ENCODE measurements at places on chromosomes 2 and 18.
A peak's percentile ranks its signal among the peaks of the same experiment; 100 is the strongest.

DNA sequence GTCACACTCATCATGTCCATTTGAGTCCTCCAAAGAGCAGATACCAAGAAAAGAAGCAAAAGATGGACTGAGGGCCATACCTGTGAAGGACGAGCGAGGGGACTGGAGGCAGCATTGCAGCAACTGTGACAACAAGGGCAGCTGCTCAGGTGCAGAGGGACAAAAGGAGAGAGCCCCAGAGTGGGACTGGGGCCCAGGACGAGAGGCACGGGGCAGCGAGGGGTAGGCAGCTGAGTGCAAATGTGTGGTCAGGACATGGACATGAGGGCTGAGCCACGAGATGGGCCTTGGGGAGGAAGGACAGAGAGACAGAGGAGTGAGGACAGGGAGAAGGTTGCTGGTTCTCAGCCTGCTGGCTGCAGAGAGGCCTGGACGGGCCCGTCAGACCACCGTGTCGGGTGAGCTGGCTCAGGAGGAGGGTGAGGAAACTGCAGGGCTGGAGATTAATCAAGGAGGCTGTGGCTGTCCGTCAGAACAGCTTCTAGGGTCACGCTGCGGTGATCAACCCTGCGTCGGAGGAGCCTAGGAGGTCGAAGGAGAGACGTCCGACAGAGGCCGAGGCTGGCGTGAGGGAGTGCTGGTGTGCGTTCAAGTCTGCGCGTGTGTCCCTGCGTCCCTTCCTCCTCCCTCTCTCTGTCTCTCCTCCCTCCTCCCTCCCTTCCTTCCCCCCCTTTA, 206.8 kb upstream of the HDAC4 start:
- DNase-seq: peak; percentile 43

DNA sequence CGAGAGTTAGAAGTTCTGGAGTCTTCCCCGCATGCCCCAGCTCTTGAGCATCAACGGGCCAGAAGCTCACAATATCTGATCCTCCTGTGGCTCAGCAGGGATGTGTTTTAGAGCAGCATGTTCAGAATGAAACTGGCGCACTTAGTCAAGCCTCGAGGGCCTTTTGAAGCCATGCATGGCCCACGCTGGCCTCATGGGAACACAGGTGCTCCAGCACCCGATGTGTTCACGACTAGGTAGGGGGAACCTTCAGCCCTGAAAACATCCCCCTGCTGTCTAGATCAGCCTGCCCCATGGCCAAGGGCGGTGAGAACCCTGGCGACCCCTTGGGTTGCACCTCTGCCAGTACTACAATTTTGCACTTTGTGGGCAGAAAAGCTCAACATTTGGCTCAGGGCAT, 32.8 kb downstream of the MSH6 start:
- no peak for DNase-seq

GRCh38 chr18:6714010-6714409, 15.5 kb upstream of the ARHGAP28 start:
- no peak for DNase-seq

GRCh38 chr2:67013821-67014220, 383.3 kb upstream of the ETAA1 start:
- no peak for DNase-seq

- DNase-seq: no peak
Measured at GRCh38 chr18:77539860-77540259, 290.2 kb downstream of the GALR1 start.

GRCh38 chr2:964562-964961, 13.9 kb downstream of the SNTG2 start:
- no peak for DNase-seq

DNA sequence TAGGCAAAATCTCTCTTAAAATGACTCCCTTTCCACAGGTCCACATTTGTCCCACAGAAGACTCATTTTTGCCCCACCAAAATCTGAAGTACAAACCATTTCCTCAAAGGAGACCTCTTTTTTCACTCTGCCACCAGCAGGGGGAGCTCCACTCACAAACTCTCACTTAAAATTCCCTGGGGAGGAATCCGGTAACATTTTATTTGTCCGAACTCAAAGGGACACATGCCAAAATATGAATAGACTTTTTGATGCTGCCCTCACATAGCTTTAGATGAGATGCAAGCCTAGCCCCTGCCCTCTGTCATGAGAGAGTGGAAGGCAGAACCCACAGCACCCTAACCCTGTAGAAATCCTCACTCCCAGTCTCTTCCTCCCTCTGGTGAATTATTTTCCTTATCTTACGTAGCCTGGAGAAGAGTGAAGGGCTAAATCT, 57.1 kb downstream of the RMDN2 start:
- DNase-seq: peak; percentile 78

GRCh38 chr2:151973901-151974199, 125.0 kb downstream of the CACNB4 start:
- no peak for DNase-seq

- no peak for DNase-seq
Measured at GRCh38 chr2:69601179-69601612, 42.3 kb downstream of the AAK1 start.

DNA sequence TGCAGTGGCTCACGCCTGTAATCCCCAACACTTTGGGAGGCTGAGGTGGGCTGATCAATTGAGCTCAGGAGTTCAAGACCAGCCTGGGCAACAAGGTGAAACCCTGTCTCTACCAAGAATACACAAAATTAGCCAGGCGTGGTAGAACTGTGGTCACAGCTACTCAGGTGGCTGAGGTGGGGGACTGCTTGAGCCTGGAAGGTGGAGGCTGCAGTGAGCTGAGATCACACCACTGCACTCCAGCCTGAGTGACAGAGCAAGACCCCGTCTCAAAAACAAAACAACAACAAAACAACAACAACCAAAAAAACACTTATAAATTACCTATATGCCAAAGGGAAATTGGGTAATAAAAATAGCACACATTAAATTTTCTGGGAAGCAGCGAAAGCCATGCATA, 141.6 kb downstream of the HDAC4 start:
- DNase-seq: no peak

DNA sequence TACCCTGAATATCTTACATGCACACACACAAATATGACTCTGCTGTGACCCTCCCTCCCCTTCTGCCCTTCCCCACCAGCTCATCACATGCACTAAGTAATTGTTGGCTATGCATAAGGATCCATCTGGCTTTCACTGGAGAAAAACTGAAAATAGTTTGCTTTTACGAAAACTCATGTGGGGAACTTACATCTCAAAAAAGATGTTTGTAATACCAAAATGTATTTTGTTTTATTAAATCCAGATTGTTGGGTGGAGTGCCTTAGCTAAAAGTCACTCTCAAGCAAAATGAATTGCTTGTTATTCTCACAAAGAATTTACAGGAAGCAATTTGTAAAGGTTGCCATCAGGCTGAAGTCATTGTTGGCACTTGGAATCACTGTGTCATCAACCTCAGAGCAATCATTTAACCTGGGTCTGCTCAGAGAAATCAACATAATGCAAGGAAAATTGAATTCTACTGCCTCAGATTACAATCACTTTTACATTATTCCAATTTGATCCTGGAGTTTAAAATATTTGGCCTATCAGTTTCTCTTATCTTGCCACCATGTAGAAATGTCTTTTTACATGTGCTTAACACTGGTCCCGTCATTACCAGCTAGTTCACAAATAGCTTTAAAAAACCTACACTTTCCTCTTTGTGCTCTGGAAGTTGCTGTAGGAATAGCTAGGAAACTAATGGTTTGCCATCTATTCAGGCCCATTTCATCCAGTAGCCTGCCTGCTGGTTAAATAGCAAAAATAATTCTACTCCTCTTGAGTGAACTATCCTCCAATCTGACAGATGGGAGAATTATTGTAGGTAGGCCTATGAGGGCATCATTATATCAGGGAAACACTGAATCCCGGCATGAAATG, 90.3 kb upstream of the TMEM17 start:
- DNase-seq: no peak

GRCh38 chr2:46173636-46174250, 123.5 kb upstream of the EPAS1 start:
- no peak for DNase-seq

DNA sequence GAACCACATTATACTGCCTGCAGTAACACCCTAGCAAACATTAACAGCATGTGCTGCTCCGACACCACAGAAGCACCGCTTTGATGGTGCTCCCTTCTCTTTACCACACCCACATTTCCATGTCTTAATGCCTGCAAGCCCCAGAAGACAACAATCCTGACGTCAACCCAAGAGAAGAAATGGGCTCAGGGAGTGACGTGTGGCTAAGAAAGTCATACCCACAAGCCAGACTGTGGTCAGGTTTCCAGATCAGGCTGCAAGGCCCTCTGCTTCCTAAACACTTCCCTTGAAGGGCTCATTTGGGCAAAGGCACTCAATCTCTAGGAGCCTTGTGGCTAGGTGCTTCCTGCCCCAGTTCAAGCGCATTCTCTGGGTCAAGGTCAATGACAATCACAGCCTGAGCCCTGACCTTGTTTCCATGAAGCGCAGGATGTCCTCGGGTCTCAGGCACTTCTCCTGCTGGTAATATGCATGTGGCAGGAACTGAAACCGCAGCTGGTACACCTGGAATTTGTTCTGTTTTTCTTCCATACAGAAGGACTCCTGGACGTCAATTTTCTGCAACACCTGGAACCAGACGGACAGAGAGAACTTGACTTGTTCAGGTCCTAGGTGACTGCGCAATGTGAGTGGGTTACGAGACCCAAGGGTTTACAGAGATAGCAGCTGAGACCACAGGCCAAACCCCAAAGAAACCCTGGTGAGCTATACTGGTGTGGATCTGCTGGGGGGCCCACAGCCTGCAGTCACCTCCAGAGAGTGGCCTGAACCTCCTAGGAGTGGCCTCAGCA, 67.2 kb downstream of the POLR1A start:
- DNase-seq: peak; percentile 69

DNA sequence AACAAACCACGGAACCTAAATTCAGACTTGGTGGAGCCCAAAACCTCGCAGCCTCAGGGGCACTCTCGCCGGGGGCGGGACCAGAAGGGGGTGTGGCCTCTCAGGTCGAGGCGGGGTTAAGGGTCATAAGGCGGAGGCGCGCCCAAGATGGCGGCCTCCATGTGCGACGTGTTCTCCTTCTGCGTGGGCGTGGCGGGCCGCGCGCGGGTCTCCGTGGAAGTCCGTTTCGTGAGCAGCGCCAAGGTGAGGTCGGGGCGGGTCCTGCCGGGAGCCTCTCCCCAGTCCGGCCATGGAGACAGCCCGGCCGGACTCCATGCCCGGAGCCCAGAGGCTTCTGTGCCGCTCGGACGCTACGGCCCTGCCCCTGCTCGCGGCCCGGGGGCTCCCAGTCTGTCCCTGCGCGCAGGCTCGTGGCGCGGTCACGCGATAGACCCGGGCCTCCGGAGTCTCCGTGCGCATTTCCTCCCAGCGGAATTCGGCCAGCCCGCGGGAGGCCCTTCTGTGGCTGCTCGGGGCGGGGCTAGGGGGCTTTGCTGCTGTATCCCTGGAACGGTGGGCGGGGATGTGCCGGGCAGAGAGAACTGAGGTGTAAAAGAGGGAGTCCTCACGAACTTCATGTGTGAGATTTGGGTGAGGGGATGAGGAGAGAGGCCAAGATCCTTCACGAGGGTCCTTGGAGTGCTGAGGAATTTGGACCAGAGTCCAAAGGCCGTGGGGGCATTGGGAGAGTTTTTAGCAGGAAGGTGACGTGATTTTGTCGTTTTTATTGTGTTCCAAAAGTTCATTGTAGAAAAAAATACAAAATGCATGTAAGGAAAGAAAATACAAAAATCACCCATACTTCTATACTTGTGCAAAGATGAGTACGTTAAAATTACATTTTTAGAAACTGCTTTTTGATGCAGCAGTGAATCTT, at the start of gene SMYD5:
TSS of gene SMYD5 (plus strand) at position 126 of the 916 bp plus-strand sequence. CDS start at position 148, 22 bp downstream.
- peak; percentile 91 for DNase-seq

DNA sequence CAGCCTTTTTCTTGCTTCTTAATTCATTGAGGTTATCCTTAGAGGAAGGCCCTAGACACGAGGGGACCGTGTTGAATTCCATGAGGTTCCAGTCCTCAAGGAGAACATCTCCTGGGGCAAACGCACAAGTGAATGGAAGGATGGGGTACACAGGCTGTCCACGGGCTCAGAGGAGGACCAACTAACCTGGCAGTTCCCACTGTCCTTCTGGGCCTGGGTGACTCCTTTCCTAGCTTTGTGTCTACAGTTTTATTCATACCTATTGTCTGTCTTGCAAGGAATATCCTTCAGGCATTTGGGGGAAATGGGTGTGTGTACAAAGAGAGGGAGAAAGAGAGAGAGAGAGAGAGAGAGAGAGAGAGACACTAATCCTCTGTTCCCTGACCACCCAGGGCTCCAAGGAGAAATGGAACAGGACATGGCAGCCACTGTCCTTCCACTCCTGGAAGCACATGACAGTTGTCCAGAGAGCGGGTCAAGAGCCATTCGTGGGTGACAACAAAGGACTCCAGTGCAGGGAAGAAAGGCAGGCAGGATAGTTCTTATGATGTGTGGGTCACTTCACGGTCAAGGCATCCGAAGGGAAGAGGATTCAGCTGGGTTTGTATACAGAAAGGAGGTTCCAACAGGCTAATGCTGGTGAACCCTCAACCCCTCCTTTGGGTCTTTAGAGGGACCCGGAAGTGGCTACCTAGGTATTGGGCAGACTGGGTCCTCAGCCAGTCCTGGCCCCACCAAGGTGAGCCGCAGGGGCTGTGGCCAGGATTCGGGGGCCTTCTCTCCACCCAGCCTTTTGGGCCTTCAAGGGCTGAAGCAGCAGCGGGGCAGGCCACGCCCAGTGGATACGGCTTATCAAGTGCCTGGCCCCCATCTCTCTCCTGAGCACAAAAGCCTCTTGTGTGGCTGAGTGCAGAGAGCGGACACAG, 150.6 kb downstream of the MYCN start:
- DNase-seq: no peak

DNA sequence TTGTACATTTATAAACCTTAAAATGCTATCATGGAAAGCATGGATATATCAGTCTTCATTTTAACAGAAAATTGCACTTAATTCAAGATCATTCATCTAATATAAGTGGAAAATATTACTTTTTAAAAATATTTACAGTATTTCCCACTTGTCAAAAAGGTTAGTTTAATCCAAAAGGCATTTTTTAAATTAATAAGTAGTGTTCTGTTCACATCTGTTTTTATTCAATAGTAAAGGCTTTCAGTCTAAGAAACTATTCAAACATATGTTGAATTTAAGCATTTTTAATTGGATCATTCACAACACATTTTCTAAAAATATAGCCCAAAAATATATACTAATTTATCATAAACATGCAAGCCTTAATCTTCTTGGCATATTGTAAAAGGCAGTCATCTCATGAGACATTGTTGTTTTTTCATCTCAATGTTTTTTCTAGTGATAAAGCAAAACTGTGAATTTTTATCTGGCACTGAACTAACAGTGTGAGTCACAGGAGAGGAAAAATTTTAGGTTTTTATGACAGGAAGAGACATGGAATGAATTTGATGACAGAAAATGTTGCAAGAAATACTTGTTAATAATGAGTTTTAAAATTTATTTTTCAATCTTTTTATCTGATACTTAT, 1642.5 kb upstream of the TMEFF2 start:
- no peak for DNase-seq

- DNase-seq: no peak
Measured at GRCh38 chr2:80002112-80002511, 302.4 kb downstream of the LRRTM1 start.

- peak; percentile 37 for DNase-seq
Measured at GRCh38 chr2:98485453-98485755, 40.7 kb downstream of the INPP4A start.

DNA sequence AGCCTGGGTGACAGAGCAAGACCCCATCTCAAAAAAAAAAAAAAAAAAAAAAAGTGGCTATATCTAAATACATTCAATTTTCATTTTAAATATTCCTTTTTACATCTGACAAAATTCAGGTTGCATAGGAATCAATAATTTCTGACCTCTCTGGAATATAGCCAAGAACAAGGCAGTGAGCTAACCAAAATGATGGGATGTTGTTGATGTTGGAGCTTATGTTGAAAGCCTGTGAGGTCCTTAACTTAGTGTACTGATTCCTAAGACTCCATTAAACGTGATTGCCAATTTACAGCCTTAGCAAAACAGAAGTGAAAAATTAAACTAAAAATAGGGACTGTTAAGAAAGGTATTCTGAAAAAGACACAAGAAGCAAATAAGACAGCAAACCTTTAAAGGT, 109.6 kb downstream of the MEP1B start:
- DNase-seq: no peak
